AG04450 (cell line): ENCODE measurements at places on chromosomes 13 and 19.

- peak; percentile 55 for DNase-seq
Measured at GRCh38 chr19:38691938-38692457, 44.5 kb downstream of the ACTN4 start.

DNA sequence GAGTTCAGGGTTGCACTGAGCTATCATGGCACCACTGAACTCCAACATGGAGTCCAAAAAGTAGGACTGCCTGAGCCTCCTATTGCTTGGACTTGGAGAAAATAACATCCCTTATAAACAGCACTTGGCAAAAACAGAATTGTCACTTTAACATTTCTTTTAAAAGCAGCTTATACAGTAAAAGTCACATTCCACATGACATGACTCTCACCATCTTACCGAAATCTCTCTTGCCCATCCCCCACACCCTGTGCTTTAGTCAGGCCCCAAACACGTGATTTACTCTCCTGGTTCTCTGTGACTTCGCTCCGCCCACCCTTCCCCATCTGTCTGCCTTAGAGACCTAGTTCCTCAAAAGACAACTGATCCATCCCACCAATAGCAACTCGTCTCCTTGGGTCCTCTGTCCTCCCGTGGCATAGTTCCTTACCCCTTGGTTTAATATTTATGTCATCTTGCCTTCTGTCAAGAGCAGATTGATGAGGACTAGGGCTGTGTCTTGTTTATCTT lies 4.6 kb downstream of the SAFB start:
- DNase-seq, result no peak

DNA sequence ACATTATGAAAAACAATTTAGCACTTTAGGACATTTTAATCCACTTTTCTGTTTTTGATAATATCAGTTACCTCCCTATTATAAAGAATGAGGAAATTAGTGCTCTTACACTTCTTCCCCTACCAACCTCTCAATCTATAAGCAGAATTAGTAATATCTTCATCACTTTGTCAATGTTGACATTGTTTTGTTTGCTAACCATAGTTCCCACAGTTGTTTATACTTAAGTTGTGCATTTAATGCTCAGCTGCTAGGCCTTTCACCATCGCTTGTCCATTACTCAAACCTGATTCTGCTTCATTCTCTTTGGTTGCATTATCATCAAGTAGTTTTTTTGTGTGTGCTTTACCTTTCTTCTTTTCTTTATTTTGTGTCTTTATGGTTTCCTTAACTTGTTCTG lies 132.1 kb downstream of the CDK8 start:
- DNase-seq, result no peak

DNA sequence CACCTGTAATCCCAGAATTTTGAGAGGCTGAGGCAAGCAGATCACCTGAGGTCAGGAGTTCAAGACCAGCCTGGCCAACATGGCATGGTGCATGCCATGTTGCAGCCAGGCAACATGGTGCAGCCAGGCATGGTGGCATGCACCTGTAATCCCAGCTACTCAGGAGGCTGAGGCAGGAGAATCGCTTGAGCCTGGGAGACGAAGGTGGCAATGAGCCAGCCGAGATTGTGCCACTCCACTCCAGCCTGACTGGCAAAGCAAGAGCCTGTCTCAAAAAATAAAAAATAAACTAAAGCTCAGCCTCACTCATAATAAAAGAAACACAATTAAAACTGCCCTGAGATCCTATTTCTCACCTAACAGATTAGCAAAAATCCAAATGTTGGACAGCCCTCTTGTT lies 49.7 kb upstream of the MAP3K10 start:
- no peak for DNase-seq

DNA sequence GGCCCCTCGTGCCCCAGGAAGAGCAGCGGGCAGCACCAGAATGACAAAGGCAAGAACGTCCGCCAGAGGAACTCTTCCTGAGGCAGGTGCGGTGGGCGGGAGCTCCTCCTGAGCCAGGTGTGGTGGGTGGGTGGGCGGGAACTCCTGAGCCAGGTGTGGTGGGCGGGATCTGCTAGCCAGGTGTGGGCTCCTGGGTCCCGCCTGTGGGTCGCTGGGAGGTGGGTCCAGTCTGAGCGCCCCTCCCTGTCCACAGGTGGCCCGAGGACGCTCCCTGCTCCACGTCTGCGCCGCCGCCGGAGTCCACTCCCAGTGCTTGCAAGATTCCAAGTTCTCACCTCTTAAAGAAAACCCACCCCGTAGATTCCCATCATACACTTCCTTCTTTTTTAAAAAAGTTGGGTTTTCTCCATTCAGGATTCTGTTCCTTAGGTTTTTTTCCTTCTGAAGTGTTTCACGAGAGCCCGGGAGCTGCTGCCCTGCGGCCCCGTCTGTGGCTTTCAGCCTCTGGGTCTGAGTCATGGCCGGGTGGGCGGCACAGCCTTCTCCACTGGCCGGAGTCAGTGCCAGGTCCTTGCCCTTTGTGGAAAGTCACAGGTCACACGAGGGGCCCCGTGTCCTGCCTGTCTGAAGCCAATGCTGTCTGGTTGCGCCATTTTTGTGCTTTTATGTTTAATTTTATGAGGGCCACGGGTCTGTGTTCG lies 7.0 kb upstream of the HCN2 start:
- no peak for DNase-seq

- DNase-seq, result no peak
Measured at GRCh38 chr19:40216777-40217026, 1.5 kb downstream of the TTC9B start.

GRCh38 chr13:73941752-73942151 lies 192.5 kb downstream of the KLF12 start:
- no peak for DNase-seq

GRCh38 chr19:54694648-54695047 lies 29.6 kb upstream of the KIR3DL3 start:
- DNase-seq, result no peak

DNA sequence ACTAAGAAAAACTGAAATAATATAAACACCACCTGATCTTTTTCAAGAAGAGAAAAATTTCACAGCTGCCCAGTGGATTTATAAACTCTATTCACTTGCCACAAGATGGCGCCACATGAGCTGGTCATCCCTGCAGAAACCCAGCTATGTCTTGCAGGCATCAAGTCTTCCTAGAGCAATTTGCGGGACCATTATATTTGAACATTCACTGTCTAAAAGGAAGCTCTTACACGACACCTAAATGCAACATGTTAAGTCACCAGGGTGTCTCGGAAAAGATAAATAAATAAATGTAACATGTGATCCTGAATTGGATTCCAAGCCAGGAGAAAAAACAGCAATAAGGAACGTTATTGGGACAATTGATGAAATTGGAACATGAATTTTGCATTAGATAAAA lies 20.3 kb upstream of the AKT2 start:
- peak; percentile 83 for DNase-seq

DNA sequence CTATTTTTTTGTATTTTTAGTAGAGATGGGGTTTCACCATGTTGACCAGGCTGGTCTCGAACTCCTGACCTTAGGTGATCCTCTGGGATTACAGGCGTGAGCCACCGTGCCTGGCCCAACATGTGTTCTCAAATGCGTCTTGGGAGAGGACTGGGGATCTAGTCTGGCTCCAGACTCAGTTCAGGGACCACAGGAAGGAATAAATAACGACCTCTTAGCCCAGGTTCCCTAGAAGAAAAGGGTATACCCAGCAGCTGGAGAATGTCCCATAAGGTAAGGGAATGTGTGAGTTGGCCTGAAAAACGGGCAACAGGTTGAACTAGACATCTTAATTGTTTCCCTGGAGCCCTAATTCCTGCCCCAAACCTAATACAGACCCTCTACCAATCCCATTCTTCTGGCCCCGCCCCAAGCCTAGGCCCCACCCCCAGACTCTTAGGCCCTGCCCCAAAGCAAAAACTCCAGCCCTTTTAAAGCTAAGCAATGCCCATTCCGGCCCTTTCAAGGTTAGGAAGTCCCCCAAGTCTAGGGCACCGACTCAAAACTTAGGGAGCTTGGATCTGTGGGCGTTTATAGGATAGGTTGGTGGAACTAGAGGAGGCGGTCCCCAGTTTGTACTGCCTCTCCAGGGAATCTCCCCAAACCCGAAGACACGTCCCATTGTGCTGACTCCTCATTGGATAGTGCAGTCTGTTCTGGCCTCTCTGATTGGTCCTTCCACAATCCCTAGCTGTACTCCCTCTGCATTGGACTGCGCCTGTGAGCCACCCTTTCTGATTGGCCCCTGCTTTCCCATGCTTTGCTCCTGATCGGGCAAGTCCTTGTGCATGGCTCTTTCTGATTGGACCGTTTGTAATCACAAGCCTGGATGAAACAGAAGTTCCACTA lies 5.4 kb upstream of the LRFN1 start:
- no peak for DNase-seq

DNA sequence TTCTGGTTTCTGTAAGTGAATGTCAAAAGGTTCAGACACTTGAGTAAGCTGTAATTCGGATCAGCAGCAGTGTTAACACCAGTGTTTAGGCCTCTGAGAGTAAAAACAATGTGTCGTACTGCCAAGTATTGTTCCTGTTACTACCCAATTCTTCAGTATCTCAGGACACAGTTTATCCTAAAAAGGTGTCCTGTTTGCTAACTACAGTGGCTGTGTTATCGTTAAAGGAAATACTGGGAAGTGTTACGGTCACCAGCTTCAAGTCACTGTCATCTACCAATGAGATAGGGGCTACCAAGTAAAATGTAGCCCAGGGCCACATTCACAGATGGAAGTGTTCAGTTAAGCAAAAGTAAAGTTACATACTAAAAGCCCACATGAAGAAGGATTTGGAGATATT lies 2.3 kb upstream of the UPF3A start:
- DNase-seq, result no peak
